ENCODE measurements at places on chromosomes 3 and 15. TPM values are rescaled to one million over a fixed set of nuclear protein-coding genes. Genes with fewer than 3 reads are reported as not detected.

- DNase-seq, result no peak
- H3K4me3 ChIP-seq, result no peak overlapping the region
- peaks cover 10% of the 10 kb centered on the region for H3K36me3 ChIP-seq
- H3K27ac ChIP-seq, result no peak overlapping the region
- no peaks in the 10 kb centered on the region for H3K27me3 ChIP-seq
Measured at GRCh38 chr15:57183614-57184344, 192.5 kb upstream of the CGNL1 start.

GUCA1C gene
- total RNA-seq, result not detected

DNA sequence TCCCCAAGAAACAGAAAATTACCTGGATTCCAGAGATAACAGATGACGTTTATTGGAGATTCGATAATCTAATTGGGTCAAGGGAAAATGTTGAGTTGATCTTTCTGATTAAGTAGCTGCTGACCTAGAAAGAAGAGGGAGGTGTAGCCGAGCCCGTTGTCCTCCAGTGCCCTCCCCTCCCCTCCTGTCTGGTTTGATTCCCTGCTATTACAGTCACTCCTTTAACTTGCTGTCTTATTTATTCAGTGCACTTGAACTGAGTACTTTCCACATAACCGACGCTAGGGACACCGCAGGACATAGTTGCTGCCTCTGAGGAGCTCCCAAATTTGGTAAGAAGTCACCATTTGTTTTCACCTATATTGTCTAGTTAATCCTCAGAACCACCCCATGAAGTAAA, 103.7 kb downstream of the AQP9 start:
- H3K27me3 ChIP-seq, result no peaks in the 10 kb centered on the region
- DNase-seq, result no peak
- no peak overlapping the region for H3K27ac ChIP-seq
- no peaks in the 10 kb centered on the region for H3K4me1 ChIP-seq
- H3K4me3 ChIP-seq, result no peak overlapping the region

MYNN gene
- 12.3 TPM for total RNA-seq

PP2D1 gene
- total RNA-seq, result not detected

TEX55 gene
- not detected for total RNA-seq

- no peaks in the 10 kb centered on the region for H3K27me3 ChIP-seq
- H3K36me3 ChIP-seq, result no peaks in the 10 kb centered on the region
- no peak overlapping the region for H3K27ac ChIP-seq
- no peak overlapping the region for H3K4me3 ChIP-seq
Measured at GRCh38 chr3:139764069-139764905, 86.5 kb upstream of the NMNAT3 start.

CYP1A1 gene
- total RNA-seq, result 0.07 TPM

TRANK1 gene
- total RNA-seq, result 3.9 TPM

TMEM40 gene
- not detected for total RNA-seq

- no peak overlapping the region for H3K4me3 ChIP-seq
- DNase-seq, result no peak
- no peak overlapping the region for H3K27ac ChIP-seq
- no peaks in the 10 kb centered on the region for H3K27me3 ChIP-seq
- no peaks in the 10 kb centered on the region for H3K36me3 ChIP-seq
Measured at GRCh38 chr3:135260025-135260424, 465.0 kb downstream of the EPHB1 start.

DNA sequence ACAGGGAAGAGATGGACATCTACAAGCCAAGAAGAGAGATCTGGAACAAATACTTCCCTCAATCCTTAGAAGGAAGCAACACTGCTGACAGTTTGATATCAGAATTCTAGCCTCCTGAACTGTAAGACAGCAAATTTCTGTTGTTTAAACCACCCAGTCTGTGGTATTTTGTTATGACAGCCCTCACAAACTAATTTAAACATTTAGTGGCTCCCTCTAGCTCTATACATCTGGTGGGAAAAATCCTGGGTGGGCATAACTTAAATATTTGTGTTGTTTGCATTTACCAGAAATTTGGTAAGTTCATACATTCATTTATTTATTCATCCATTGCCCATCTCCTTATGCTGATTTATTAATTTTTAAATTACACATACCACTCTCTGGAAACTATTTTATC, 62.5 kb upstream of the GSK3B start:
- DNase-seq, result no peak
- no peak overlapping the region for H3K4me3 ChIP-seq
- no peaks in the 10 kb centered on the region for H3K4me1 ChIP-seq
- H3K27ac ChIP-seq, result no peak overlapping the region
- H3K36me3 ChIP-seq, result no peaks in the 10 kb centered on the region

GRCh38 chr3:134035836-134036235, 6.1 kb upstream of the SLCO2A1 start:
- H3K27me3 ChIP-seq, result no peaks in the 10 kb centered on the region
- H3K27ac ChIP-seq, result no peak overlapping the region
- no peaks in the 10 kb centered on the region for H3K36me3 ChIP-seq
- DNase-seq, result no peak
- H3K4me3 ChIP-seq, result no peak overlapping the region

CATSPER2 gene
- 3.7 TPM for total RNA-seq
